ENCODE measurements at places on chromosomes 13 and 19.

DNA sequence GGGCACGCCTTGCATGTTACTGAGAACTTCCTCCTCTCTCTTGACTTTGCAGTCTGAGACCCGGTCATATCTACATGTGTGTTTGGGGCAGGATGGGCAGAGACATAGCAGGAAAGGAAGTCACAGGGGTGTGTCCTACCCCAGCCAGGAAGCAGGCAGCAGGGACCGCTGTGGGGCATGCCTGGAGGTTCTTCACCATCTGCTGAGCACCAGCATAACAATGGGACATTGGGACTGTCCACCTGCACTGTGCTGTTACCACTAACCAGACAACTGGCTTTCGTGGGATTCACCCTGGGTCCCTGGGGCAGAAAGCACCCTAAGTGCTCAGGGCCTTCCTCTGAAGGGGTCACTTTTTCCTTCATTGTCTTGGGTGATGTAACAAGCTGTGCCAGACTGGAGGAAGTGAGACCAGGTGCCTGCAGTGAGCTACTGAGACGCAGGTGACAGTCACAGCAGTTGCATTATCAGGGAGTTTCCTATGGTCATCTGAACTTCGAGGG is 2.6 kb upstream of the HAUS5 start:
- DNase-seq, result no peak

GRCh38 chr13:85314686-85315085 is 484.5 kb downstream of the SLITRK6 start:
- DNase-seq, result no peak

DNA sequence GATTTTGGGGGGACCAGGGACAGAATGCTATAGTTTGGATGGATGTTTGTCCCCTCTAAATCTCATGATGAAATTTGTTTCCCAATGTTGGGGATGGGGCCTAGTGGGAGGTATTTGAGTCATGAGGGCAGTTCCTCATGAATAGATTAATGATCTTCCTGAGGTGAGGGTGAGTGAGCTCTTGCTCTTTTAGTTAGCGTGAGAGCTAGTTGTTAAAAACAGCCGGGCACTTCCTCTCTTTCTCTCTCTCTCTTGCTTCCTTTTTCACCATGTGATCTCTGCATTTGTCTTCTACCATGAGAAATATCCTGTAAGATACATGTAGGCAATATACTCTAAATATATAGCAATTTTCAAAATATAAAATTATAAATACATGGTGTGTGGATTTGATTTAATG is 290.8 kb upstream of the PCDH9 start:
- DNase-seq, result no peak

- DNase-seq, result no peak
Observed at GRCh38 chr13:113545931-113546516, 38.5 kb upstream of the TFDP1 start.

- no peak for DNase-seq
Observed at GRCh38 chr13:69300131-69300530, 807.5 kb upstream of the ATXN8OS start.

DNA sequence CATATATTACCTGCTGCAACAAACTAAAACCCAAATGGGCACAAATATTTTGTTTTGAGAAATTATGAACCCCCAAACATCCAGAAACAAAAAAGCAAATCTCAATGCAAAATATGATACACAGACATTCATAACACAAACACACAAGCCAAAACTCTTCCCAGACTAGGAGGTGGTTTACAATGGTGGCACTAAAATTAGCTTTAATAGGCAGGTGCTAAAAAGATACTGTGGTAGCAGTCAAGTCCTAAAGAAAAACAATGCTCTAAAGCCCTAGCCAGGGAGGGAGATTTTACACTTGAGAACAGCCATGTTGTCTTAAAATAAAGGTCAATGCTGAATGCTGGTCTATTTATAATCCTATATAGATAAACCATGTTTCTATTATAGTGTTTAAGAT is 65.0 kb downstream of the DOCK9 start:
- no peak for DNase-seq

GRCh38 chr19:2477732-2478191 is 1.8 kb downstream of the GADD45B start:
- no peak for DNase-seq

DNA sequence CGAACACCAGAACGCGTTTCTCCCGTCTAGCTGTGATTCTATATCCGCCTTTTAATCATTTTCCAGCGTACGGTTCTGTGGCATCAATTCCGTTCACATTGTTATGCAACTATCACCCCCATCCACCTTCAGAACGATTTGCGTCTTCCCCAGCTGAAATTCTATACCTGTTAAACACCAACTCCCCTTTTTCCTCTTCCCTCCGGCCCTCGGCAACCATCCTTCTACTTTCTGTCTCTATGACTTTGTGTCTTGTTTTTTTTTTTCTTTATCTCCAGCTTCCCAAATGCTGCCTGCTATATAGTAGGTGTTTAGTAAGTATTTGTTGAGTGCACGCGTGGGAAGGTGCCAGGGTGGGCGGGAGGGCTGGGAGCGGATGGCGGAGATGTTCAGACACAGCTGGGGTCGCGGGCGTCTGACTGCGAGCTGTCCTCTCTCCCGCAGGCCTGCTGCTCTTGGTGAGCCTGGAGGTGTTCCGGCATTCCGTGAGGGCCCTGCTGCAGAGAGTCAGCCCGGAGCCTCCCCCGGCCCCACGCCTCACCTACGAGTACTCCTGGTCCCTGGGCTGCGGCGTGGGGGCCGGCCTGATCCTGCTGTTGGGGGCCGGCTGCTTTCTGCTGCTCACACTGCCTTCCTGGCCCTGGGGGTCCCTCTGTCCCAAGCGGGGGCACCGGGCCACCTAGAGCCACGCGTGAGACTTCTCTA is 20.2 kb downstream of the CACNG6 start:
- no peak for DNase-seq

GRCh38 chr13:65613004-65613403 is 1617.1 kb downstream of the PCDH9 start:
- DNase-seq, result no peak

- no peak for DNase-seq
Observed at GRCh38 chr13:87792878-87793277, 121.7 kb downstream of the SLITRK5 start.

DNA sequence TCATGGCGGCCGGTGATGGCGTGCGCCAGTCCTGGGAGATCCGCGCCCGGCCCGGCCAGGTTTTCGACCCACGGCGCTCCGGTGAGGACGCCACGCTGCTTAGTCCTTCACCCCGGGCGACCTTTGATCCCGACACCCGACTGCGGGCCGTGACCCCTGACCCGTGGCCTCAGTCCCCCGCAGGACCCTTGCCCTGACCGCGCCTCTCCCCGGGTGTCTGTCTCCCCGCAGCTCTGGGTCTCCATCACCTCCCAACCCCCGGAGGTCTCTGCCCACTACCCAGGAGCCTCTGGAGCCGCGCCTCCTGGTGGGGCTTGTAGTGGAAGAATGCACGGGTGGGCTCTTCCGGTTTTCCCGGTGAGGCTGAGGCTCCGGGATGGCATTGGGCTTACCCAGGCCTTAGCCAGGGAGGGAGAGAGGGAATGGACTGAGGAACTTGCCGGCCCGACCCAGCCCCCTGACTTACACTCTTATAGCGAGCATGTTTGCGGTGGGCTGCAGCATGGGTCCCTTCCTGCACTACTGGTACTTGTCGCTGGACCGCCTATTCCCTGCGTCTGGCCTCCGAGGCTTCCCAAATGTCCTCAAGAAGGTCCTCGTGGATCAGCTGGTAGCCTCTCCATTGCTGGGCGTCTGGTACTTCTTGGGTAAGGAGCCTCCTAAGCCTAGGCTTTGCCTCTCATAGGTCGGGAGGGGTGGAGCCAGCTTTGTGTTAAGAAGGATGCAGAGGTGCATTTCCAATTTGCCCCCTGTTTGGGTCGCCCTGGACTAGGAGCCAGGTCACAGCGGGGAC is 566 bp downstream of the MPV17L2 start:
- no peak for DNase-seq

- DNase-seq, result no peak
Observed at GRCh38 chr19:14063105-14063504, 1.2 kb upstream of the PALM3 start.

GRCh38 chr13:23608701-23609413 is 38.6 kb downstream of the TNFRSF19 start:
- no peak for DNase-seq

DNA sequence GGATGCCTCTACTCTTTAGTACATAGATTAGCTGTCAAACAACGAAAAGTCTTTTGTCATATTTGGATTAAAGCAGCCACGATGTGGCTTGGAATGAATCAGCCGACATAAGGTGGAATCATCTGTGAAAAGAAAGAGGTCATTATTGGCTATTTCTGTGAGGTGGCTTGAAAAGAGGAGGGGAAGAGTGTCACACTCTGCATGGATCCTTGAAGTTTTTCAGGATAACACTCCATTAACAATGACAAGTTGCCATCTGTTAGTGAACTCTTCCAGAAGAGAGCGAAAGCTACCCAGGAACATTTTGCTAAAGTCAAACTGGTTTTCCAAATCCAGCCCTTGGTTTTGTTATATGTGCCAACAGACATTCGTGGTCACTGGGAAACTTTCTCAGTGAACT is 1604.8 kb downstream of the OLFM4 start:
- no peak for DNase-seq

DNA sequence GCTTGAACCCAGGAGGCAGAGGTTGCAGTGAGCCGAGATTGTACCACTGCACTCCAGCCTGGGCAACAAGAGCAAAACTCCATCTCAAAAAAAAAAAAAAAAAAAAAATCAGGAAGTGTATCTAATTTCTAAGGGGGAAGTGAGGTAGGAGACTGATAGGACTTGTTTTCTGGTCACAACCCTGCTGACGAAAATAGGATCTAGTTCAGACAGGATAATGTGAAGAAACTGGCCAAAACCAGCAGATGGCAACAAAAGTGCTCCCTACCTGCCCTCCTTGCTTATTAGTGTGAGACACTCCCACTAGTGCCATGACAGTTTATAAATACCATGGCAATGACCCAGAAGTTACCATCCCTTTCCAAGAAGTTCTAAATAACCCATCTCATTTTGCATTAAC is 36.0 kb upstream of the KPNA3 start:
- no peak for DNase-seq

- DNase-seq, result no peak
Observed at GRCh38 chr19:11125994-11126685, 29.4 kb downstream of the SPC24 start.

DNA sequence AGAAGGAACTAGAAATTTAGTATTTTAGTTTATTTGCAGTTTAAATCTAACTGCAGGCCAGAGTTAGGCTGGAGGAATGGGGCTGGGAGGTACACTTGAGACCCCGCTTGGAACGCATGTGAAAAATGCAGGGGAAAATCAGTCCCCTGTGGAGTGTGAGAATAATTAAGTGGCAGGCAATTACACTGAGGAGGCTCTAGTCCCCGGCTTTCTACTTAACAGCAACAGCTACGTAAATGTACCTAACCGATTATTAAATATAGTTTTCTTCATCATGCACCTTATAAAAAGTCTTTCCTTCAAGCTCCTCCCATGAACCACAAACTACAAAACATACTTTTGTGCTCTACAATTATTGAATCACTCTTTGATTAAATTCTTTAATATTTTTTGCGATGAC is 804 bp downstream of the ZNF708 start:
- no peak for DNase-seq

GRCh38 chr13:73061876-73062275 is 3.1 kb downstream of the KLF5 start:
- no peak for DNase-seq

GRCh38 chr19:29454109-29454508 is 71.7 kb upstream of the VSTM2B start:
- DNase-seq, result no peak

- no peak for DNase-seq
Observed at GRCh38 chr19:7705387-7706187, 3.7 kb upstream of the FCER2 start.

GRCh38 chr19:2517881-2518601 is 42.1 kb downstream of the GADD45B start:
- no peak for DNase-seq

GRCh38 chr13:91744284-91744683 is 345.9 kb downstream of the GPC5 start:
- no peak for DNase-seq

DNA sequence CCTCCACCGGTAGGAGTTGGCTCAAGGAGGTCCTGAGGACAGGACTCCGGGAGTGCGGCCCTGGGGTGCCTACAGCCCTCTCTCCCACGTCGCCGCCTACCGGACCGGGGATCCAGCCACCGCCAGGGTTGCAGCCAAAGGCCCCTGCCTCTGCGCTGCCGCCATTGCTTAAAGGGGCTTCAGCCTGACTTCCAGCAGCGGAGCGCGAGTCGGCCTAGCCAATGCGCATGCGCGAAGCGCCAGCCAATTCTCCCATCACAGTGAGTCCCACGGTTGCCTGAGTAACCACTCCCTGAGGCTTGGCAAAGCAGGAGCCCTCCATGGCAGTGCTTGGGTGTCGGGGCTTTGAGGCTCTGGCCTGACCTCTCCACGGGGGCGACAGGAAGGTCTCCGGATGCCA is 21.5 kb upstream of the ZNF420 start:
- DNase-seq, result no peak

DNA sequence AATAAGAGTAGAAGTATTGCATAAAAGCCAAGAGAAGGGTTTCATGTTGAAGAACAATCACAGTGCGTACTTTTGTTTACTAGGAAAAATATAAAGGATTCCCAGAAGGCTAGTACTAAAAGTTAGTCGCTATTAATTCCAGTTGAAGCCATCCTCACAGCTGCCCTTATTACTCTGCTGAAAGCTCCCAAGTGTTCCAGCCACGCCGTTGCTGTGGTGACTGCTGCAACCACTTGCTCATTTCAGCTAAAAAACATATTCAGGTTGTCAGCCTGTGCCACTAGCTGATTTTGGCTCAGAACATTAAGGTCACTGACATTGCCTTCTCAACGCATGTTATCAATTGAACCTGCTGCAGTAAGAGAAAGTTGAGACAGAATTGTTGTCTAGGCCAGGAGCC is 87.1 kb upstream of the FNDC3A start:
- no peak for DNase-seq

DNA sequence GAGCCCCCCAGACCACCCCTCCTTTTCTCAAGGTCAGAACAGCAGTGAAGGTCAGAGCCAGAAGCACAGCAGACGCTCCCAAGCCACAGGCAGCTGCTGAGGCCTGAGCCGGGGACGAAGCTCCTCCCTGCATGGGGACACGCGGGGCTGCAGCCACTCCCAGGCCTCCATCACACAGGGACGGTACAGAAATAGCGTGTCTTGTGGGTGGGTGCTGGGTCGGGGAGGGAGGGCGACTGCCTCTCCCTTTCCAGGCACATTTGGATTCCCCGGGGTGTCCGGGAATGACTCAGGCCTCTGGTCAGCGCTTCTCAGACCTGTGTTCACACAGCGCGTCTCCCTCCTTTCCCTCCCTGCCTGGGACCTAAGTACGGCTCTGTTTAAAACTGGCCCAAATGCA is 33.2 kb downstream of the RASA3 start:
- peak; percentile 83 for DNase-seq

GRCh38 chr13:49521224-49521623 is 25.5 kb downstream of the PHF11 start:
- DNase-seq, result no peak

GRCh38 chr13:64457976-64458375 is 2772.2 kb downstream of the PCDH9 start:
- DNase-seq, result peak; percentile 36

GRCh38 chr13:23427342-23427843 is 6.1 kb downstream of the SACS start:
- DNase-seq, result peak; percentile 88
